ENCODE measurements at places on chromosomes 2 and 18. TPM values are rescaled to one million over a fixed set of nuclear protein-coding genes. Genes with fewer than 3 reads are reported as not detected.

The PLCD4 gene
- total RNA-seq, result 1.0 TPM

The EIF2B4 gene
- 32.8 TPM for total RNA-seq

The ASXL2 gene
- total RNA-seq, result 18.1 TPM

The RESP18 gene
- total RNA-seq, result not detected

The TACR1 gene
- not detected for total RNA-seq

The NTSR2 gene
- not detected for total RNA-seq

The STPG4 gene
- total RNA-seq, result 0.07 TPM

The CHRNA1 gene
- not detected for total RNA-seq

The ANKRD30B gene
- not detected for total RNA-seq

The CTNNA2 gene
- not detected for total RNA-seq

The TCF23 gene
- not detected for total RNA-seq

The ASXL3 gene
- 0.14 TPM for total RNA-seq

The SLC4A5 gene
- total RNA-seq, result under 0.01 TPM

The NAT8 gene
- total RNA-seq, result not detected

The RSAD2 gene
- total RNA-seq, result 1.1 TPM

The ABCG8 gene
- not detected for total RNA-seq

The FMNL2 gene
- 51.9 TPM for total RNA-seq

The UBXN2A gene
- total RNA-seq, result 15.5 TPM

The FEV gene
- total RNA-seq, result not detected

The OTOS gene
- total RNA-seq, result not detected

The SLC30A3 gene
- total RNA-seq, result not detected

The MAT2A gene
- 286 TPM for total RNA-seq

The SOWAHC gene
- 81.3 TPM for total RNA-seq

The GAD1 gene
- 0.34 TPM for total RNA-seq

The SCYGR4 gene
- total RNA-seq, result not detected

The WDFY1 gene
- 102 TPM for total RNA-seq

The KCNJ13 gene
- total RNA-seq, result not detected

The ATP6V1B1 gene
- 0.21 TPM for total RNA-seq

The SCN3A gene
- not detected for total RNA-seq

The CYTIP gene
- not detected for total RNA-seq

The ACAA2 gene
- total RNA-seq, result 10.6 TPM

The PKDCC gene
- total RNA-seq, result 0.34 TPM

The CCDC148 gene
- total RNA-seq, result 0.34 TPM

The FIGLA gene
- not detected for total RNA-seq

The VWC2L gene
- total RNA-seq, result 0.07 TPM

The MSTN gene
- total RNA-seq, result under 0.01 TPM
